CD4-positive, alpha-beta T cell treated with Interferon gamma for 1 hour (primary cell): ENCODE measurements at places on chromosomes 2 and 18.

GRCh38 chr2:149413487-149413886, 83.1 kb downstream of the LYPD6 start:
- no peak for DNase-seq

DNA sequence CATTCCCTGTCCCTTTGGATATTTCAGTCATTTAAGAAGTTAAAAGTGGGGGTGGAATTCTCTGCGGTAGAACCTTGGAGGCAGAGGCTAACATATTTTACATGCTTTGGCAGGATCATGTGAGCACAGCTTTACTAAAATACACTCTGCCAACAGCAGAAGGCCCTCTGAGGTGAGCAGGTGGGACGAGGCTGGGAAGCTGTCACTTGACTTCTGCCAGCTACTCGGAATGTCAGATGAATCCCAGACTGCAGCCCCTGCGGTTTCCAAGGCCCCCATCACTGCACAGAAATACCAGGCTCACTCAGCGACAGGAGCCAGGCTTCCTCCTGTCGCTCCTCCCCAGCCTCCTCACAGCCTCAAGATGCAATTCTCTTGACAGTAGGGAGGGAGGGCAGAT, 220.9 kb upstream of the REV1 start:
- no peak for DNase-seq

DNA sequence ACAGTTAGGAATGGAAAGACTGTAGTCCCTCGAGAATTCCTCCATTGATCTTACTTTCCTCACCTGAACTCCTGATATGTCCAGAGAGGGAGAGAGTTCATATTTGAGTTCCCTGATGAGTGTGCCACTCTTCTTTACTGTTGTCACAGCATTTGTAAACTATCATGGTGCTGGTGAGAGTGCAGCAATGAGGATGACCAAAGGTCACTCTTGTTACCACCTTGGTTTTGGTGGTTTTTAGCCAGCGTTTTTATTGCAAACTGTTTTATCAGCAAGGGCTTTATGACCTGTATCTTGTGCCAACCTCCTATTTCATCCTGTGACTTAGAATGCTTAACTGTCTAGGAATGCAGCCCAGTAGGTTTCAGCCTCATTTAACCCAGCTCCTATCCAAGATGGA, 1062.5 kb downstream of the BCL11A start:
- DNase-seq = no peak

DNA sequence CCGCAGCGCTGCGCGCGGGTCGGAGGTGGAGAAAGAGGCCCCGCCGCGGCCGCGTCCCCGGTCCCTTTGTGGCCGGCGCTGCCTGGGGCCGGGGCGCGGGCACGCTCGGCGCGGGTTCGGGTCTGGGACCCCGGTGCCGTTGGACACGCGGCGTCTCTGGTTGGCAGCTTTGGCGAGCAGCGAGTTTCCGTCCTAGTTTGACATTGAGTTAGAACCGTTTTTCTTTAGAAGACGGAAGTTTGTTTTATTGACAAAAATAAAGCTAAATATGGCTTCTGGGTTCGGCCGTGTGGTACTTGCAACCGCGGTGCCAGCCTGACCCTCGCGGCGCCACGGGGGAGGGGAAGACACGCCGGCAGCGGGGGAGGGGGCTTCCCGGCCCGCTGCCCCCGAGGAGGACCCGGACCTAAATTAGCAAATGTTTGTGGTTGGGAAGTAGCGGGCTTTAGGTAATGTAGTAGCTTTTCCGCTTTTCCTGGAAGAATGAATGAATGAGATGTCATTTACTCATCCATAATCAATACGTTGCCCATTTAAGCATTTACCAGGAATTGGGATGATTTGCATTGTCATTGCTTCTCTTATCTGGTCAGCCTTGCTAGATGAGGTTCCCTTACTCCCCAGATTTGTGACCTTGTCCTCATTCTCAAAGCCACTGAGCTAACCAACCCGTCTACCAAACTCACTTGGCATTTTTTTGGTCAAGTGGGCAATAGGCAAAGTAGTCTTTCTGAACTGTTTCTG, 530 bp downstream of the GALNT1 start:
- no peak for DNase-seq

DNA sequence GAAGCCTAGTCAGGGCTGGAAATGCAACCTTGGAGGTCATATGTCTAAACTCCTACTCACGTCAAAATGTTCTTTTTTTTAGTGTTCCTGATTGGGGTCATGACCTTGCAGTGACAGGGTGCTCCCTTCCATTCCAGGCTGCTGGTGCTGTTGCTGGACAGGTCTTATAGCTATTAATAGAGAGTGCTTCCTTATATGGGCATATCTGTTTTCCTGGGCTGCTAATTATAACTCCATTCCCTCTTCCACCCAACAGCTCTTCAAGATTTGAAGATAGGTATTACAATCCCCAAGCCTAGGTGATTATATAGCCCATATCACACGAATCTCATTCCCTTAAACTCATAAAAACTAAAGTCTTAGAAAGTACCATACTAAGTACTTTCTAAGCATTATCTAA, 12.6 kb downstream of the HOXD3 start:
- no peak for DNase-seq

DNA sequence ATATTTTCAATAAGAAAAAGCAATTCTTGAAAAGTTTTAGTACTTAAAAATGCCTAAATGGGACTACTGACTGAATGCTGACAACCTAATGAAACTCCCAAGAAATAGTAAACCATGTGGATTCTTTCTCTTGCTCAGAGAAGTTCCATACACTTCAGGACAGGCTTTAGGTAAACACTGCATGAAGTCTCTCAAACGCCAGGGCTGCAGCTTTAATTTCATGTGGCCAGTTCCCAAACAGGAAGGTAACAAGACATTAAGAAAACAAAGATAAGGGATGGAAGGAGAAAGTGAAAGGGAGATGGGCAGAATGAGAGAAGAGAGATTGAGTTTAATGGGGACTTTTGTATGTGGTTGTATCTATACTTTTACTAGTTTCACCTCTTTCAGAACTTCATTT, 734.7 kb upstream of the PKDCC start:
- DNase-seq = no peak

- DNase-seq = no peak
Measured at GRCh38 chr2:99255491-99256318, at the start of gene LYG2. TSS of gene LYG2 (minus strand) at chr2:99255666. CDS start at chr2:99254260, 1,406 bp downstream.

GRCh38 chr18:66616523-66616983, 12.7 kb upstream of the CDH19 start:
- DNase-seq = no peak

GRCh38 chr18:73653827-73654226, 493.8 kb downstream of the FBXO15 start:
- no peak for DNase-seq

- DNase-seq = no peak
Measured at GRCh38 chr2:33047939-33048338, 101.2 kb downstream of the LTBP1 start.

- DNase-seq = no peak
Measured at GRCh38 chr2:226993171-226993570, 157.3 kb downstream of the RHBDD1 start.

DNA sequence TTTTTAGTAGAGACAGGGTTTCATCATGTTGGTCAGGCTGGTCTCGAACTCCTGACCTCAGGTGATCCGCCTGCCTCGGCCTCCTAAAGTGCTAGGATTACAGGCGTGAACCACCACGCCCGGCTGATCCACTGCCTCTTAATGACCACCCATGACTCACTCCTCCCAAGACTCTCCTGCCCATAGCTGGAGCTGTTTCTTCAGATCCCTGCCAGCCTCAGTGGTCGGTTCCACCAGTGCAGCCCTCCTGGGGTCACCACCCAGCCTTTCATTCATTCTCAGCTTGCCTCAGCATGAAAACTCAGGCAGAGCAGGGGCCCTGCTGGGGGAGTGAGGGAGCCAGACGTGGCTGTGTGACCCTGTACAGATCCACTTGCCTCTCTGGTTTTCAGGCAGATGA, 12.5 kb downstream of the KCNIP3 start:
- no peak for DNase-seq

GRCh38 chr2:207766041-207766551, 3.6 kb downstream of the FZD5 start:
- no peak for DNase-seq

DNA sequence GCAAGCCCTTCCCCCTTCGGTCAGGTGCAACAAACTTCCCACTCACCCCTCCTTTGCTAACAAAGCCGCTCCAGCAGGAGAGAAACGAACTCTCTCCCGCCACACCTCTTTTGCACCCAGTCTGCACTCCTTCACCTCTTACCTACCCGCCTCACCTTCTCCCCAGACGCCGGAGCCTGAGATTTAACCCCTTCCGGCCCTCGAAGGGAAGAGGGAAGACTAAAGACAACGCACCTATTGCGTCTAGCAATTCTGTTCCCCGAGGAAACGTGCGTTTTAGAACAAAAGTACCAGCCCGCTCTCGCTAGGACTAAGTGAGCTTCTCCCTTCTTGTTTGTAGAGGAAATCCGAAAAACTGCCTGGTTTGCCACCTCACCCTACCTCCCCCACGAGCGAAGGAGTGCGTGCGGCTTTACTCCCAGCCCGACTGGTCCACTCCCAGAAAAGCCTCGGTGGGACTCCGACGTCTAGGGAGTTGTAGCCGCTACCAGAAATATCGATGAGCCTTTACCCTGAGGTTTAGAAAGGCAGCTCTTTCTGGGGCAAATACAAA, 441 bp upstream of the PEX13 start:
- DNase-seq = peak; percentile 45

DNA sequence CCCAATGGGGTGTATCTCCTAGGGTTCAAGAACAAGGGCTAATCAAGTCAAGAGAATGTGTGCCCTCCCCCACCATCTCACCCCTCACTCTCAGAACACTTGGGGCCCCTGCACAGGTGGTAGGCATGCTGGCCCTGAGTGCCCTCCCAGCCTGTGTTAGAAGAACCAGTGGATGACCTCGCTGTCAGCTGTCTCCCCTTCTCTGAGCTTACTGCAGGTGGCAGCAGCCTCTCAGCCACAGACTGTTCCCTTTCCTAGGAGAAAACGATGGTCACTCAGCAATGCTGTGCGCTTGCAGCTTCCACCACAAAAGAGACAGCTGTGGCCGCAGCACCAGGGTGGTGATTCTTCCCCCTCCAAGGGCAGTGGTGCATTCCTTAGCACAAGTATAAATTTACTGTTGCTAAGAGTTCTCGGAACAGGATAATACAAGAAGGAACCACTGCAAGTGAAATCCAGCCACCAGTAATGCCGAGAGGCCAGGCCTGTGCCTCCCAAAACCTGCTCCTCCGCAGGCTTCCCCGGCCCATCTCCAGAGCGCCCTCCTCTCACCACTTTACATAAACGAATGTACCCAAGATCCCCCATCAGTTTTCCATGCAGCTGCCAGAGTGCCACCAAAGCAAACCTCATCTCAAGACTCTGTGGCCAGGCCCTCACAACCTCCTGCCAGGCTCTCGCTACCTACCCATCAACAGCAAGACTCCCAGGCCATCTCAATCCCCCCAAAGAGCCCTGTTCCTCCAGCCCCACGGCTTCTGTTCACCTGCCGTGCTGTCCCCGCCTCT, 935 bp upstream of the RAMP1 start:
- DNase-seq = peak; percentile 51

GRCh38 chr2:104321796-104322349, 532.0 kb upstream of the POU3F3 start:
- no peak for DNase-seq

DNA sequence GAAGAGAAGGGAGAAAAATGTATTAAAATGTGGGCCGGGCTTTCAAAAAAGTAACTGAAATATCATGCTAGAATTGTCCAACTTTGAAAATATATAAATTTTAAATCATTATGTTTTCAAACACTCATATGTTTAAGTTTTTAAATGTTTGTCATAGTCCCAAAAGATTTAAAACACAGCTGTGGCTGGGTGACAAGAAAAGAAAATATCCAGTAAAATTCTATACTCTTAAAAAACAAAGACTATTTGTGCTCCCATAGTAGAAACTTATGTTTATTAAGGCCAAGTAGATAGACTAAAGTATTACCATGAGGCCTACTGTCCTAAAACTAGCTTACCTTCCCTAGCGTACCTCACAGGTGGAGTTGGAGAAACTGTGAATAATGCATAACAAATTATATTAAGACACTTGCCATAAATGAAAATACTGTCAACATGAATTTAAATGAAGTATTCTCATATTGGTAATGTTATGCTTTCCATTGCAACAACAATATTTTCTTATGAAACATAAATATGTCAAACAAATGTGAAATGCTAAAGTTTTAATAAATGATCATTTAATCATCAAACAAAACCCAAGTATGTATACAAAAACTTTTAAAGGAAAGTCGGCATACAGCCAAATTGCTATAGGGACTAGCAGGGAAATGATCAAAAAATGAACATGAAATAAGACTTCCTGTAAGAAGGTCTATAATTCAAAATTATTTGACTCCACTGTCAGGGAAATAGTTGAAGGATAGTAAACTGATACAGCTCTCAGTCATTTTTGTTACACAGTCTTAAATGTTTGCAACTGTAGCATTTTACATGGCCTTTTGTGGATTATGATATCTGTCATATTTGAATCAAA, 13.4 kb downstream of the MEIS1 start:
- no peak for DNase-seq

DNA sequence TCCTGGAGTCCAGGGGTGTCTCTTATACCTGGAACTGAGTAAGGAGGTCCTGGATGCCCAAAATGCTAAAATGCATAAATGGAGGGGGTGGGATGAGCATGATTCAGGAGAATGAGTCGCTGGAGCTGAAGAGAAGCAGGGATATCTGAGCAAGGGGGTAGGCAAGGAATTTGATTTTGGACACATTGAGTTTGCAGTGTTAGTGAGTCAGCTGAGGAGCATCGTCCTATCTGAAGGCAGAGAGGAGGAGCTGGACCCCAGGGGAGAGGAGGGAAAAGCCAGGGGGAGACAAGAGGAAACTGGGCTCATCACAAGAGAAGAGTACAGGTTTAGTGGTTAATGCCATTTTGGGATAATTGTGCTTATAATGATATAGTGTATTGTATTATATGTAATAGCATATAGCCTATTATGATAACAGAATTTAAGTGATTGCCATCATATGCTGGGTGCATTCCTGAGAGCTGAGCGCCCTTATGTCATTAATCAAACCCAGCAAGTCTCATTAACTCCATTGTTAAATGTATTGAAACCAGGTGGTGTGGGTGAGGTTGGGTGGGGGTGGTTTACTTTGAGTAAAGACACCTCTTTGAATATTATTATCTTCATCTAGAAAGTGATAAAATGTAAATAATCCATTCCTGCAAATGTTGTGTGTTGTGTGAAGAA, 12.4 kb downstream of the EHD3 start:
- DNase-seq = no peak

DNA sequence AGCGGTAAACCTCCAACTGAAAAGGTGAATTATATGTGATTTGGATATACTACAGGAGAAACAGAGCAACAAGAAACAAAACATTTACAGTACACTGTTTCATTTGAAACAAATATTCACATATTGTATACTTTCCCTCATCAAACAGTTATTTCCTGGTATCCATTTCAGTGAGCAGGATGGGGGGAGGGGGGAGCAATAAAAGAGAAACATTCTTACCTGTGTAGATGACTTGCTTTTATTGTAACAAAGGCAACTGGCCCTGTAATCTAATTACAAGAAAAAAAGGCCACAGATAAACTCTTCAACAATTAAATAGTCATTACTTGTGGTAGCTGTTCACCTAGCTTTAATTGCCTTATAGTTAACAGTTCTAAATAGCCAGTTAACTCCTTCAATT, 3.9 kb upstream of the PPP1CB start:
- no peak for DNase-seq
